Left ventricle myocardium inferior (tissue), 1 donor: ENCODE measurements at places on chromosomes 7 and 10.

DNA sequence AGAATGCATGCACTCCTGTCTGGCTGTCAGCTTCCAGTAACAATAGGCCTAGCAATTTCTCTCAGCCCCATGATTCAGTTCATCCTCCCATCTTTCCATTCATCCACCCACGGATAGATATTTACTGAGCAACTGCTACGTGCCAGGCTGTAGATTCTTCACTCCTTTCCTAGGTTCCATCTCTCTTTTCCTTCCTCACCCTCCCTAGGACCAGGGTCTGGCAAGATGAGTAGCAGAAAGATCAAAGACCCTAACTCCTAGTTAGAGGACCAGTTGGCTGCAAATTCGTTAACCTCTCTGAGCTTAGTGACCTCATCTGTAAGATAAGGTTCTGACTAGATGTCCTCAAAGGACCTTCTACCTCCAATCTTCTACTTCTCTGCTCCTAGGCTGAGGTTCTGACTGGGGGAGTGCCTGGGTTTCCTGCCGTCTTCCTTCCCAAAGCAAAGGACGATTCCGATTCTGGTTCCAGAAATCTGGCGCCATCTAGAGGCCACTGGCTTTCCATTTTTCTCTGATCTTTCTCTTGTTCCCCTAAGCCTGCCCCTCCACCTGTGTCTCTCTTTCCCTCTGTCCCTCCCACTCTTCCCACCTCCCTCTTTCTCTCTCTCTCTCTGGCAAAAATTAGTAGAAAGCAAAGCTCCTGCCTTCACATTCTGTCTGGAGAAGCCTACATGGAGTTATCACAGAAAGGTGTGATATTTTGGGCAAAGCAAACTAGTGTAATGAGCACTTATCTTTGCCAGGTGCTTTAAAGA is 26.2 kb downstream of the TBATA start:
- peak; percentile 53 for DNase-seq

DNA sequence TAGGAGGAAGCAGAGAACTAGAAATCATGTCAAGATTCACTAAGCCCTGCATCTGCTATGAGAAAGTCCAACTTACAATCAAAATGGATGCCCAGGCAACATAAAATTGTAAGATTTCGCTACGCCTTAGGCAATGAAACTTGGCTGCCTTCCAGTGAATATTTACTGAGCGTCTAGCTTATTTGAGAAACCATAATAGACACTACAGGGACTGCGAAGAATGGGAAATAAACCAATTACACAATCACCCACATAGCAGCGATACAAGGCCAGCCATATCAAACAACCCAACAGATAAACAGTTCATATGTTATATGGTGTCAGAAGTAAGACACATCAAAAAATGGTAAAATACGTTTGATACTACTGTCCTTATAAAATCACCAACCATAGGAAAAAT is 545.0 kb upstream of the C7orf33 start:
- DNase-seq = no peak

DNA sequence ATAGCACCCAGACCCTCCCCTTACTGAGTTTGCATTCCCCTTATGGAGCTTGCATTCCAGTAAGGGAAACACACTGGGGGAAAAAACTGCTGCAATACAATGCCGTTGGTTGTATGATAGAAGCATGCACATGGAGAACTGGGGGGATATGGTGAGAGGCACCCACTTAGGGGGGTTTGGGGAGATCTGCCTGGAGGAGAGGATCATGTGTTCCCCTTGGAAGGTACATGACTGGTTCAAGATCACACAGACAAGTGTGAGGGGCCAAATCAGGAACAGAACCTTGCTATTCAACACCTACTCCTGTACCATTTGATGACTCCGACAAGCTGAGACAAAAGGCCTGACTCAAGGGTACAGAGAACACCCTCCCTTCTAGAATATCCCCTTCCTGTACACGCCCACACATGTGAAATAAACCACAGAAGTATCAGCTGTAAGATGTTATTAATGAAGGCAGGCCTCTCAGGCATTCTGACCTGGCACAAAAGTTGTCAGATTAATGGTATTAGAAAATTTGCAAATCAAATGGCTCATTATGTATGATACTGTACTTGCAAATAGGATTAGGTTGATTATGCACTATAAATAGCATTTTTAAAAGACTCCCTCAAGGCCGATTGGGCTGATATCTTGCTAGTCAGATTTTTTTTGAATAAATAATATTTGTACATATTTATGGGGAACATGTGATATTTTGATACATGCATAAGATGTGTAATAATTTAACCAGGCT is 122.2 kb downstream of the NPY start:
- no peak for DNase-seq

DNA sequence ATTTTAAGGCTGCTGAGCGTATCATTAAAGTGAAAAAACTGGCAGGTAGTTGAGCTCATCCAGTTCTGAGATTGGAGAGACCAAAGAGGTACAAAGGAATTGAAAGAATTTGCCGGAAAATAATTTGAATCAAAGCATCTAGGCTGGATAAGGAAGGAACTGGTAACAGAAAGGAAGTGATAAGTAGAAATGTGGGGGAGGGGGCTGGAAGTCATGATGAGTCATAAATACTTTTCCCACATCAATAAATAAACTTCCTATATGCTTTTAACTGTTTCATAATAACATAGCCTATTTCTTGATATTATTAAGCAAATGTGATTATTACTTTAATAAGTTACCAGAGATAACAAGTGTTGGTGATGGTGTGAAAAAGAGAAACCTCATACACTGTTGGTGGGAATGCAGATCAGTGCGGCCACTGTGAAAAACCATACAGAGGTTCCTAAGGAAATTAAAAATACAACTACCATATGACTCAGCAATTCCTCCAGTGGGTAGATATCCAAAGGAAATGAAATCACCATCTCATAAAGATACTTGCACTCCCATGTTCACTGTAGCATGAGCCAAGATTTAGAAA is 27.0 kb downstream of the ZNF438 start:
- no peak for DNase-seq

DNA sequence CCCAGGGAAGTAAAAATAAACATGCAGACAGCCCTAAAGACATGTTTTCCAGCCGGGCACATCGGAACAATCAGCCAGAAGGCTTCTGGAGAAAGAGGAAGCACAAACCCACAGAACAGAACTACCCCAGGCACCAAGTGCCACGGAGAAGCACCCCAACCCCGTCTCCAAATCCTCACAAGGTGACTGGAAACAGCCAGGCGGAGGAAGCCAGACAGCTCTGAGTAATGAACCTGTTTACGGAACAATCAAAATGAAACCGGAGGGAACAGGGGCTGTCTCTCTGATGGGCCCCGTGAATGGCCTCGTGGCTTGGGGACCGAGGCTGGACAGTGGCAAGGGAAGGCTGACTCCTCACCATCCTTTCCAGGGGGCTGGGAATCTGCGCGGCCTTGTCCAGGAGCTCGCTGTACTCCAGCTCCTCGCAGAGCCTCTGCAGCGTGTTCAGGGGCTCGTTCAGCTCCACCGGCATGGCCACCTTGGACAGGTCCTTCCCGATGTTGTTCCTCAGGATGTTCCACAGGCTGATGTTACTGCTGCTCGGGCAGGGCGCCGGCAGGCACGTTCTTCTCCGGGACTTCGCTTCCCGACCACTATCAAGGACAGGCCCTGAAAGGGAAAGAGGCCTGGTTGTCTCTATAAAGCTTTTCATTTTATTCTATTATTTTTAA is 77.0 kb upstream of the GSDME start:
- DNase-seq = peak; percentile 19

GRCh38 chr10:97627731-97628130 is 5.6 kb downstream of the MORN4 start:
- DNase-seq = no peak

DNA sequence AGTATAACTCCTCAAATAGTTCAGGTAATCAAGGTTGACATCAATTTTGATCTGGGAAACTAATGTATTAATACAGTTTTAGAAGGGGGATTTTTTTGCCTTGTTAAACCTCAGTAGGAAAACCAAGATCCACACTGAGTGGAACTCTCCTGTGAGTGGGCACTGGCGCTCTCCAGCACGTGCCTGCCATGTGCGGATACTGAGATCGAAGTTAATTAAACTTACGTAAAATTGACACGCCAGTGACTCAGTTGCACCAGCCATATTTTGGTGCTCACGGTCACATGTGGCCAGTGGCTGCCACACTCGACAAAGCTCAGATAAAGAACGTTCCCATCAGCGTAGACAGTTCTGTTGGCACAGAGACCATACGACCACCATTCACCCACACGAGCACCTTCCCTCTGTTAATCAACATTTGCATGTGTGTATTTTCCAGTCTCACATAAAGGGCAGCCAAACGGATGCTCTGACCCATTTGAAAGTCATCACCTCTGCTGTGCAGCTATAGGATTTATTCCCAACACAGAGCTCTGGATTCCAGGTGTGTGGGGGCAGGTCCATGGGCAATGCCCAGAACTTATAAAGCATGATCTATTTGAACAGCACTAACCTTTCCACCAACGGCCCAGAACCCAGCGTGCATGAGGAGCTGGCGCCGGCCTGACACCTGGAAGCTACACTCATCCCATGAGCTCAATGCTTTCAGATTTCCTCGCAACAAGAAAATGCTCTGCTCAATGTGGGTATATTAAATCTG is 77.7 kb downstream of the VIPR2 start:
- DNase-seq = no peak

DNA sequence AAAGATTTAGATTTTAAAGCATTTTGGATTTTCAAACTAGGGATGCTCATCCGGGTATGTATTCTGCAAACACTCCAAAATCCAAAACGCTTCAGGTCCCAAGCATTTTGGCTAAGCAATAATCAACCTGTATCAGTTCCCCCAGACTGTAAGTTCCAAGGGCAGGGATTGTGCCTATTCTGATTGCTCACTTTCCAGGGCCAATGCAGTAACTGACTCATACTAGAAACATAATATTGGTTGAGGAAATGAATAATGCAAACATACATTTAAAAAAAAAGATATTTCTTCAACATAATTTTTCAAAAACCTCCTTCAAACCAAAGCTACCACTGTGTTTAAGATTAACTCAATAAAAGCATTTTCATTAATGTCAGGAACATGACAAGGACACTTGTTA is 69.5 kb downstream of the HIBADH start:
- DNase-seq = no peak

DNA sequence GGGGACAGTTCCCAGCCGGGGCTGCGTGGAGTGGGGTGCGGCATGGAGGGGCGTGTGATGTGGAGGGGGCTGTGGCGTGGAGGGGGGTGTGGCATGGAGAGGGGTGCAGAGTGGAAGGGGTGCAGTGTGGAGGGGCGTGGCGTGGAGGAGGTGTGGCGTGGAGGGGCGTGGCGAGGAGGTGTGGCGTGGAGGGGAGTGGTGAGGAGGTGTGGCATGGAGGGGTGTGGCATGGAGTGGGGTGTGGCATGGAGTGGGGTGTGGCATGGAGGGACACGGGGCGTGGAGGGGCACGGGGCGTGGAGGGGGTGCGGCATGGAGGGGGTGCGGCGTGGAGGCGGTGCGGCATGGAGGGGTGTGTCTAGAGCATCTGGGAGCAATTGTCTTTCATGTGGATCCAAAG is 33.6 kb downstream of the NKX6-2 start:
- no peak for DNase-seq

GRCh38 chr7:142796501-142797390 is 26.0 kb downstream of the PRSS2 start:
- no peak for DNase-seq
